ENCODE measurements at places on chromosomes 11 and 22.

GRCh38 chr11:130728185-130729180 lies 187.8 kb downstream of the SNX19 start:
- no peak for DNase-seq

- DNase-seq = no peak
These were observed 70.0 kb downstream of the CWF19L2 start for GRCh38 chr11:107387666-107388065.

- no peak for DNase-seq
These were observed 27.4 kb upstream of the GRIA4 start for GRCh38 chr11:105582497-105582896.

DNA sequence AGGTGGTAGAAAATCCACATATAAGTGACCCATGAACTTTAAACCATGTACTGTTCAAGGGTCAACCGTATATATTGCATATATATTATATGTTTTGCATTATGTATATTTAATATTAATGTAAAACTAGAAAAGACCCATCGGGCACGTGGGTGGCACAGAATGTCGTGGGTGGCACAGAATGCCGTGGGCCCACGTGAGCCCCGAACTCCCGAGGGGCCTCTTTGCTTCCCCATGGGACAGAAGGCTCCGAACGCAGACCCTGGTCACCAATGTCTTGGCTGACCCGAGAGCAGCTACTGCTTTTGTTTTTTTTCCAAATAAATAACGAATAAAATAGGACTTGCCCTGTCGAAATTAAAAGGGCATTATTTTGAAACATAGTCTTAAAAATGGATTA lies 415.4 kb downstream of the BRD1 start:
- DNase-seq = no peak

- DNase-seq = peak; percentile 17
These were observed 11.5 kb upstream of the RAB39A start for GRCh38 chr11:107916671-107917241.

GRCh38 chr11:30855383-30856006 lies 269.3 kb upstream of the MPPED2 start:
- DNase-seq = no peak

- DNase-seq = no peak
These were observed 393.1 kb downstream of the TMEM135 start for GRCh38 chr11:87430821-87431220.

GRCh38 chr22:32818446-32819115 lies 17.1 kb downstream of the TIMP3 start:
- no peak for DNase-seq

DNA sequence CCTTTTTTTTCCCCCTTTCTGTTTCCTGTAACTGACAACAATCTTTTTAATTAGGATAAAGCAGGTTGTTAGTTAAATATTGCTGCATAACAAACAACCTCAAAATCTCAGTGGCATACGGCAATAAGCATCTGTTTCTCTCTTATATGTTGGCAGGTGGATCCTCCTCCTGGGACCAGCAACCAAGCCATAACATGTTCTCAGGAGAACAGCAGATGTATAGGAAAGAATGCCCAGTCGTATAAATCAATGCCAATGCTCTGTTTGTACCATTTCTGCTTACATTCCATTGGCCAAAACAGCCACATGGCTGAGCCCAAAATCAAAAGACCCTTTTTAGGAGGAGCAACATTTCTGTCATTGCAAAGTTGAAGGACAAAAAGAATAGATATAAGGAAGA lies 445.7 kb downstream of the AASDHPPT start:
- no peak for DNase-seq

- no peak for DNase-seq
These were observed 177.3 kb downstream of the ADAMTS15 start for GRCh38 chr11:130625578-130626306.

DNA sequence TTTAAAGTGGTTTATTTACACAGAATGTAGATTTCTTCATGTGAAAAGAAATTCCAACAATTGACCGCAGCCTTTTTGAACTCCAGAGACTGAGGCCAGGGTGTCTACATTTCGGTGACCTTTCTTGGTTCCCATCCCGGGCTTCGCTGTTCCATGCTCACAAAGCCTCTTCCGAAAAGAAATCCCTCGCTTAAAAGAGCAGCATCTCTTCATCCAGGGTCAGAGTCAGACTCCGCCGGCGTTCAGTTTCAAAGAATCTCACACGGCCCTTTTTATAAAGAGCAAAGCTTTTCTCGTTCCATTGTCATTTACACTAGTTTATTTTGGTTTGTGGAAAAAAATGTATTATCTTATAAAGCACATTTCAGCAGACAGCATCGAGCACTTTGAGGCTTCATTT lies 530.6 kb upstream of the B3GAT1 start:
- DNase-seq = no peak

GRCh38 chr11:125223901-125224361 lies 59.4 kb downstream of the PKNOX2 start:
- no peak for DNase-seq

DNA sequence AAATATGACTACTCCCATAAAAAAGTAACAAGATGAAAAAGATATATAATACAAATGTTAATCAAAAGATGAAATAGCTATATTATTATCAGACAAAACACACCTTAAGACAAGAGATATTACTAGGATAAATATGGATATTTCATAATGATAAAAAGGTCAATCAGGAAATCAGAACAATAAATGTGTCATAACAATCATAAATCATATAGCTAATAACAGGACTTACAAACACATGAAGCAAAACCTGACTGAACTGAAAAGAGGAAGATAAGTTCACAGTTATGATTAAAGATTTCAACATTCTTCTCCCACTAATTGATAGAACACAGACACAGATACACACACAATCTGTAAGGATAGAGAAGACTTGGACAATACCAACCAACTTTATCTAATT lies 47.2 kb downstream of the EIF3M start:
- no peak for DNase-seq

DNA sequence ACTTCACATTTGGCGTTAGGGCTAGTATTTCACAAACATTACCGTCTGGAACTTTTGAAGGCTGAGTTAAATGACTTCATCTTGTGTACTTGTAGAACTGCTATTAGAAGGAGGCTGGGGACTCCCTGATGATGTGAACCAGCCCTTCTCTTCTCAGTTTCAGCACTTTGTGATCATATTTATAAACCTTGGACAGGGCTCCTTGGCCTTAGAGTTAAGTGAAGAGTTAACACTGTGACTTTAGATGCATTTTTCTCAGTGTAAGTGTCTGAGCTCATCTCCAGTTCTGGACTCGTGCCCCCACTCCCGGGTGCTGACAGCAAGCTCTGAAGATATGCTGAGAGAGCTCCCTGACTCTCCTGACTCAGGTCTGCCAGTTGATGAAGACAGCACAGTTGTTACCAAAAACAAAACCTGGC lies 8.4 kb downstream of the MIAT start:
- DNase-seq = no peak

- DNase-seq = no peak
These were observed 24.4 kb upstream of the PAMR1 start for GRCh38 chr11:35549787-35550186.

- DNase-seq = no peak
These were observed at the start of gene PLA2G3 for GRCh38 chr22:31139866-31140716. Gene PLA2G3, minus strand, starts transcription at chr22:31140508. Its CDS starts 154 bp downstream, at chr22:31140354.

DNA sequence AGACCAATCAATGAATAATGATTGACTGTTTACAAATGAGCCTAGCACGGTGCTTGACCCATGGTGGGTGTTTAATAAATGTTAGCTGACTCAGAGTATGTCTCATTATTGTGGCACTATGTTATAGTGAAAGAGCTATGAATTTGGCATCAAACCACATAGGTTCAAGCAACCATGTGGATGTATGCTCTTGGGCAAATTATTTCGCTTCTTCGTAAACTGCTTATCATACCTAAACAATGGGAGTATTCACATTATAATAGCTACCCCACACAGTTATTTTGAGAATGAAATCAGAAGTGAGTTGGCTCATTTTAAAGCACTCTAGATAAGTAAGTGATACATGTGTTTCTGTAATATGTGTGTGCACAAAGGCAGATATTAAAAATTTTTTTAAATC lies 118.7 kb upstream of the HSD17B12 start:
- no peak for DNase-seq
